GM23248 (cell line): ENCODE measurements at places on chromosomes 12 and 14. TPM values are rescaled to one million over a fixed set of nuclear protein-coding genes. Genes with fewer than 3 reads are reported as not detected.

- DNase-seq: no peak
These were observed 30.6 kb downstream of the TMEM132D start for GRCh38 chr12:129873111-129873832.

- DNase-seq: no peak
These were observed 95.7 kb upstream of the ESRRB start for GRCh38 chr14:76280221-76280620.

DNA sequence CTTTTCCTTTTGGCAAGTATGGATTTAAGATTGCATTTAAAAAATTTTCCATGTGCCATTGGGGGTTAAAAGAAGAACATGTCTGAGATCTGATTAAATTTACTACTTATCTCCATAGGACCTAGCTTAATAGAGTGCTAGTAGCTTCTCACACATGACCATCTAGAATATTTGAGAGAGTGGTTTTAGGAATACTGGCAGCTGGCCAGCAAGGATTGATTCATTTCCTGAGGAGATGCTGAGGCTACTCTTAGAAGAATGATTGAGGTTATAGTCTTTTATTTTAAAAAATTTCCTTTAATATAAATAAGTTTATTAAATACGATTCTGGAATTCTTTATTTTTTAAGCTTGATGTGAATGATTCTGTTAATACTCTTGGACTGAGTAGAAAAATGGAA, 56.2 kb downstream of the MIPOL1 start:
- DNase-seq: peak; percentile 78

- DNase-seq: peak; percentile 3
These were observed 168.7 kb upstream of the HIF1A start for GRCh38 chr14:61526405-61527312.

DNA sequence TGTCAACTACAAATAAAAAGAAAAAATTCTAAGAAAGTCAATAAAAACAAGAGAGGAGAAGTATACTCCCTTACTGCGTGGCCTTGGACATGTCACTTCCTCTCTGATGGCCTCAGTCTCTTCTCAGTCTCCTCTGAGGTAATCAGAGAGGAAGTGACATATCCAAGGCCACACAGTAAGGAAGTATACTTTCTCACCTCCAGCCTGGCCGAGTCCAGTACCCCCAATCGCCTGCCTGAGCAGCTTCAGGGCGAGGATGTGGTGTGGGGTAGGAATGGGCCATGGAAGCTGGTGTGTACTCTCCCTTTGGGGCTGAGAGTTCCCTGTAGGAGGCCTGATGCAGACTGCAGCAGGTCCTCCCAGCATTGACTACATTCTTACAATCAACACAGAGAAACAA, 15.8 kb downstream of the VDR start:
- DNase-seq: peak; percentile 11

DNA sequence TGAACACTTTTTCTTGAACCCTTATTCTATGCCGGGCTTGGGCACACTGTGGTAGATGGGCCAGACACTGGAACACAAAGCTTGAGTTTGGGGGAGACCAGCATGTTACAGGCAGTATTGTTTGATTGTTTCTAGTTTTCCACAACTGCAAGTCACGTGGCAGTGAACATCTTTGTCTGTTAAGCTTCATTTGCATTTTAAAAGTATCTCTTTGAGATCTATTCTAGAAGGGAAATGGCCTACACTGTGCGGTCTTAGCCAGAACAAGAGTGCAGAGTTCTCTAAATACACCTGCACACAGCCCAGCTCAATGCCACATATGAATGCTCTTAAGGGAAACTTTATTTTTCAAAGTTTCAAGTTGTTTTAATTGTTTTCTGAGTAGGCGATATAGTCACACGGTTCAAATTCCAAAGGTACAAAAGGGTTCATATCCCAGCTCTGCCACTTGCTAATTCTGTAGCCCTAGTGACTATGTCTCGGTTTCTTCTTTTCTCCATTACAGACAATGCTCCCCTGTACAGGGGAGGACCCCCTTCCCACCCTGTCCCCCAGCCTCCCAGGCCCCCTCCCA, 24.9 kb downstream of the RIN3 start:
- DNase-seq: no peak

- DNase-seq: no peak
These were observed 2.3 kb downstream of the OAS2 start for GRCh38 chr12:112980491-112981158.

GRCh38 chr14:104689109-104689880, at the start of gene INF2:
INF2 (plus strand) TSS chr14:104689618; CDS start chr14:104701366, 11,748 bp downstream.
- peak; percentile 86 for DNase-seq

MIPOL1 gene
- total RNA-seq: 5.8 and 5.9 TPM in 2 replicates

SLC8B1 gene
- 5.8 and 6.6 TPM in 2 replicates for total RNA-seq
